ENCODE measurements at places on chromosomes 4 and X.

DNA sequence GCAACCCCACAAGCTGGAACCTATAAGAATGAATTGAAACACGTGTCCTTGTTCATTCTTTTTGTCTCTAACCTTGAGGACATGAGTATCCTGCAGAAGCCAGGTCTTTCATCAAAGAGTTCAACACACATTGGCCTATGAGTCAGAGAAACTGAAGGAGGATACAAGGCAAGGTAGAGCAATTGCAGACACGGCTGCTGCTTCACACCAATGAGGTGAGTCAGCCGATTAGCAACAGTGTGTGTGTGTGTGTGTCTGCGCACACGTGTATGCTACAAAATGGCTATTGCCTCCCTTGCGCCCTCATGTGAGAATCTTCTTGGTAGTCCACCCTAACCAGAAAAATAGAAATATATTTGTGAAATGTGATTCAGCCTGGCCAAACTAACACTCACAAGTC, 1477.7 kb upstream of the IGFBP7 start:
- no peak for DNase-seq

DNA sequence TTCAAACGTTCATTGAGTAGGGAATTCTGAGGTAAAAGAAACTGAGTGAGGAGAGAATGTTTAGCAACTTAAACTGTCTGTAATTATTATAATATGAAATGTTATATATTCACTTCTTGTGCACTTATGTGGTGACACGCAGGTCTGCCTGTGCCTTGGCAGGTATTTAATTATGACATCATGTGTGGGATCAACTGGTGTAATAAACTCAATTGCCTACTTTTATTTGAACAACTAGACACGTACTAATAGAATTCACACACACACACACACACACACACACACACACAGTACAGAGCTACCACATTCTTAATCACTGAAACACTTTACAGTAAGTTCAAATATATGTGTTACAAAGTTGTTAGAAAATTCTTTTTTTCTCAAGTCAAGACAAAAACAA, 20.7 kb upstream of the SLC25A31 start:
- no peak for DNase-seq

DNA sequence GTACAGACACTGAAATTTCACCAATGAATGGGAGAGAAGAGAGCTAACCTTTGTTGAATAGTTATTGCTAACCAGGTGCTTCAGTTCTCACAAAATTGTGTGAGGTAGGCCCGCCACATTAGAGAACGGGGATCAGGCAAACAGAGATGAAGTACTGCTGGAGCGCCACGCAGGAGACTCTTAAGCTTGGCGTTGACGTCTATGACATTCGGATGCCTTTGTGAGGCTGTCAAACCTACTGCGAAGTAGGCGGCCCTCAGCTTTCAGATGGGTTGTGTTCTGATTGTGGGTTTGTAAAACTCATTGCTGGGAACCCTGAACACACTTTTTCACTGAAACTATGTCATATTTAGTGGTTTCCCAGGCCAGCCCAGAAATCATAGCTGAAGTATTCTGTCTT, 173.6 kb downstream of the CBR4 start:
- DNase-seq = no peak

- DNase-seq = no peak
These were observed 7.4 kb upstream of the CAMK2D start for GRCh38 chr4:113768952-113769351.

- no peak for DNase-seq
These were observed 5.2 kb downstream of the YIPF6 start for GRCh38 chrX:68503836-68504636.

GRCh38 chrX:11739776-11740175, 18.3 kb upstream of the MSL3 start:
- no peak for DNase-seq

- peak; percentile 44 for DNase-seq
These were observed 88.2 kb upstream of the USP9X start for GRCh38 chrX:40996886-40997530.

- no peak for DNase-seq
These were observed 98.3 kb downstream of the HMX1 start for GRCh38 chr4:8773124-8773931.

DNA sequence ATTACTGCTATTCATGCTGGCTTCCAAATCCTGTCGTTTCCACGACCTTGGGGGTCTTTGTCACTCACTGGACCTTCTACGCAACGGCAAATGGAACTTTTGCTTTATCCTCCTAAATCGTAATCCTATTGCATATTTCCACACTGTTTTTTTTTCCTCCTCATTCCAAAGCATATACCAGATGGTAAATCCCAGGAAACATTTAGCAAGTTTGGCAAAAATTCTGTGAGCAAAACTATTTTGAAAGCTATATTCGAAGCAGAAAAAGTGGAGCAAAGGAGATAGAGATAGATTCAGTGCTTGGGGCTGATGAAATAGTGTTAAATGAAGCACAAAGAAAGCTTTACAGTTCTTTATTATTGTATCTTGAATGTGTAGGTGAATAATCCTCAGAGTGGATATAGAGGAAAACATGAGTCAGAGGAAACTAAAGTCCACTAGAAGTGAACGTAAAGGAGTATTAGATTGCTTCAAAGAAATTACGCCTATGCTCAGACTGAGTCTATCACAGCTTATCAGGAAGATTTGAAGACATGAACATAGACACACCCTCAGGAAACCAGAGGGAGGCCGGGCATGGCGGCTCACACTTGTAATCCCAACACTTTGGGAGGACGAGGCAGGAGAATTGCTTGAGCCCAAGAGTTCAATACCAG, 50.2 kb upstream of the FAM9A start:
- no peak for DNase-seq

- no peak for DNase-seq
These were observed 3.0 kb downstream of the RASGEF1B start for GRCh38 chr4:81468678-81469077.

- no peak for DNase-seq
These were observed 37.8 kb downstream of the RNF175 start for GRCh38 chr4:153722036-153722435.

DNA sequence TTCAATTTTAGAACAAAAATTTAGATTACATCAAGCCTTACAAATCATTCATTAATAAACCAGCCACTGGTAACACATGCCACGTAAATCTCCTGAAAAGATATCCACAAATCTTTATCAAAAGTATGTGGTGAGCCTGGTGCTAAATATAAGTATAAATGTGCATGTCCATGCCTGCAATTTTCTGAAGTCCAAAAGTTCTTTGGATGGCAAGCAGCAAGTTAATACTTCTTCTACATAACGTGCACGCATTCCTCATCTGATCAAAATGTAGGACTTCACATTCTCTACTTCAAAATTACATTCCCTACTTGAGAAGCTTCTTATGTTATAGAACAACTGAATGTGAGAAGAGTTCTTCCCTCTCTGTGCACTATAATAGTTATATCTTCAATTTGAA, 49.8 kb downstream of the HHIP start:
- no peak for DNase-seq

- DNase-seq = no peak
These were observed 100.6 kb downstream of the GC start for GRCh38 chr4:71683309-71683708.

DNA sequence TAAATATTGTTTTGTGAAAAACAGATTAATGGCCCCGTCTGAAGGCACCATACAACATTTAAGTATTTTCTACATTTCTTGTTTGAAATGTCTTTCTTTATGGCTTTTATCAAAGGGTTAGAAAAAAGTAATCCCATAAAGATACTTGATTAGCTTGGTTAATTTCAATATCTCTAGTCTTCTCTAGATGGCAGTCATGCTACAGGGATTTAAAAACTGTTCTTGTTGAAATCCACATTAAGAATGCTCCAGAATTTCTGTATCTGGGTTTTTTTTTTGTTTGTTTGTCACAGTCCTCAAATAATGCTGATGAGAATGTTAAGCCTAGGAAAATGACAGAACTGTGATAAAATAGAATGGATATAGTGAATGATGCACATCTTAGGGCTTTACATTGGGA, 109.0 kb upstream of the AADAT start:
- no peak for DNase-seq
